ENCODE measurements at places on chromosomes 11 and 22. TPM values are rescaled to one million over a fixed set of nuclear protein-coding genes. Genes with fewer than 3 reads are reported as not detected.

The IGLL1 gene
- total RNA-seq = not detected

The ZNF280B gene
- total RNA-seq = 1.2 TPM

The PTGDR2 gene
- 0.77 TPM for total RNA-seq

The ENTHD1 gene
- not detected for total RNA-seq

The ACRV1 gene
- not detected for total RNA-seq
